ENCODE measurements at places on chromosomes 3 and 15. TPM values are rescaled to one million over a fixed set of nuclear protein-coding genes. Genes with fewer than 3 reads are reported as not detected.

The OR4F15 gene
- not detected for total RNA-seq

The TMEM42 gene
- total RNA-seq: 14.2 TPM

The PRKCD gene
- total RNA-seq: 73.2 TPM

DNA sequence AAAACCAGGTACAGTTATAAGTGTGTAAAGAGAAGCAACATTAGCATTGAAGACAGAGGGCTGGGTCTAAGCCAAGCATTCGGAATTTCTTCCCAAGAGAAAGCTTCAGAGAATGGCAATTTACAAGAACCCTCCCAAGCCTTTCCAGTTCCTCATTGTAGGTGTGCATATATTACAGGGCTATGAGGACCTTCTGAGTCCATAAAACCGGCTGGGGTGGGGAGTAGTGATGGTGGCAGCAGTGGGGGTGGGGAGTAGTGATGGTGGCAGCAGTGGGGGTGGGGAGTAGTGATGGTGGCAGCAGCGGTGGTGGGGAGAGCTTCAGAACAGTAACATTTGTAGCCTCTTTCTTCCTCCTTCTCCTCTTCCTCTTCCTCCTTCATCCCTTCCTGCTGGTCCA, 368.7 kb upstream of the UMPS start:
- H3K4me1 ChIP-seq: no peaks in the 10 kb centered on the region
- no peaks in the 10 kb centered on the region for H3K27me3 ChIP-seq
- H3K27ac ChIP-seq: no peak overlapping the region
- H3K36me3 ChIP-seq: no peaks in the 10 kb centered on the region
- no peak for DNase-seq
- H3K4me3 ChIP-seq: no peak overlapping the region

DNA sequence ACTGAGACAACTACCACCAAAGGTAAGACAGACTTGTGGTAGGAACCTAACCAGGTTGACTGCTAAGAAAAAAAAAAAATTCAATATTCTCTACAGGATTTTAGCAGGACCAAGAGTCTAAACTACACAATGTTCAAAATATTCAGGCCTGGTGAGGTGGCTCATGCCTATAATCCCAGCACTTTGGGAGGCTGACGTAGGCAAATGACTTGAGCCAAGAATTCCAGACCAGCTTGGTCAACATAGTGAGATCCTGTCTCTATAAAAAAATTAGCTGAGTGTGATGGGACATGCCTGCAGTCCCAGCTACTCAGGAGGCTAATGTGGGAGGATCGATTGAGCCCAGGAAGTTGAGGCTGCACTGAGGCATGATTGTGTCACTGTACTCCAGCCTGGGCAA, 341.6 kb upstream of the WNT5A start:
- no peaks in the 10 kb centered on the region for H3K27me3 ChIP-seq
- H3K36me3 ChIP-seq: no peaks in the 10 kb centered on the region
- no peaks in the 10 kb centered on the region for H3K4me1 ChIP-seq
- DNase-seq: no peak
- H3K4me3 ChIP-seq: no peak overlapping the region
- no peak overlapping the region for H3K27ac ChIP-seq

- H3K27ac ChIP-seq: no peak overlapping the region
- no peaks in the 10 kb centered on the region for H3K36me3 ChIP-seq
- no peaks in the 10 kb centered on the region for H3K27me3 ChIP-seq
- DNase-seq: no peak
- H3K4me1 ChIP-seq: no peaks in the 10 kb centered on the region
- no peak overlapping the region for H3K4me3 ChIP-seq
Observed at GRCh38 chr3:19543212-19543841, 390.7 kb downstream of the EFHB start.

- DNase-seq: no peak
- no peaks in the 10 kb centered on the region for H3K36me3 ChIP-seq
- H3K4me3 ChIP-seq: no peak overlapping the region
- no peak overlapping the region for H3K27ac ChIP-seq
- no peaks in the 10 kb centered on the region for H3K27me3 ChIP-seq
Observed at GRCh38 chr15:35737441-35737840, 191.5 kb upstream of the DPH6 start.

The KIF7 gene
- total RNA-seq: 4.6 TPM

The IL17RB gene
- total RNA-seq: 5.5 TPM

The SLC6A11 gene
- total RNA-seq: not detected

GRCh38 chr15:40543631-40544294, 21.1 kb downstream of the CCDC32 start:
- H3K27ac ChIP-seq: no peak overlapping the region
- H3K4me3 ChIP-seq: no peak overlapping the region
- no peak for DNase-seq
- no peaks in the 10 kb centered on the region for H3K4me1 ChIP-seq
- no peaks in the 10 kb centered on the region for H3K27me3 ChIP-seq
- no peaks in the 10 kb centered on the region for H3K36me3 ChIP-seq

DNA sequence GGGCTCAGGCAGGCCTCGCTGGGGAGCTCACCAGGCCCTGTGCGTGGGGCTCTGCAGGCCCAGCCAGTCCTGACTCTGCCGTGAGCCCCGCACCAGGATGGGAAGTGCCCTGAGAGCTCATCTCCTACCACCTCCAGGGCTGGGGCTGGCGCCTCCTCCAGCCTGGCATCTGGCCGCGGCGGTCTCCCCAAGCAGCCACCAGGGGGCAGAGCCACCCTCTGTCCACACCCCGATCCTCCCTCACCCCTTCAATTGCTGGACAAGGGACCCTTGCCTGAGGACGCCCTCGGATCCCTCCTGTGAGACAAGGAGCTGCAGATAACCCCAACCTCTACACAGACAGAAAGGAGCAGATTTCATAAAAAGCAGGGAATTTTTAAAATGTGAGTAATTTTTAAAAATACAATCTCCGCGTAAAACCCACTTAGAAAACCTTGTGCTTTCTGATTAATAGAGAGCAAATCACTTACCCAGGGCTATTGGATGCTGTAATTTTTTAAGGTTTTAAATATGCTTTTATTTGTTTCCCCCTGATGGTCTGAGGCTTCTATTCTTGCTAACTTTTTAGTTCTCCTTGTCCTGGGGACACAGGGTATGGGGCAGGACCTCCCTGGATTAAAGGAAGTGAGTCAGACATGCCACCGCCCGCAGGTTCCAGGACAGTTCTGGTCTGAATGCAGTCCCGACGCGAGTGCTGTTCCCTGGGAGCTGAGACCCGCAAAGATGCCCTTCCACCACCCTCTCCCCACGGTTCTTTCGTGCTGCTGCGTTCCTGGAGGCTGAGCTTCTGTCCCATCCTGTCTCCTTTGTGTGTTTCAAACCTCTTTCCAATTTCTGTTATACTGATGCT, 52.3 kb upstream of the CHRNA7 start:
- H3K27me3 ChIP-seq: peaks cover 45% of the 10 kb centered on the region
- H3K36me3 ChIP-seq: no peaks in the 10 kb centered on the region
- no peak overlapping the region for H3K27ac ChIP-seq
- peaks cover 4% of the 10 kb centered on the region for H3K4me1 ChIP-seq

All from left lung (tissue), 14 donors.